ENCODE measurements at places on chromosomes 12 and 14. TPM values are rescaled to one million over a fixed set of nuclear protein-coding genes. Genes with fewer than 3 reads are reported as not detected.

Gene ADAM20
- 0.83 TPM for total RNA-seq

Gene FNTB
- 18.4 TPM for total RNA-seq

Gene ARHGEF40
- total RNA-seq, result 19.8 TPM

Gene SIRT4
- total RNA-seq, result 6.3 TPM

Gene MYH7
- 0.19 TPM for total RNA-seq

Gene FZD10
- total RNA-seq, result 0.76 TPM

Gene BRMS1L
- 4.1 TPM for total RNA-seq

Gene PROX2
- total RNA-seq, result not detected

Gene PRH2
- not detected for total RNA-seq

Gene PSMA3
- total RNA-seq, result 95.8 TPM

Gene OASL
- total RNA-seq, result not detected

Gene CEBPE
- total RNA-seq, result not detected

Gene CNIH1
- 122 TPM for total RNA-seq

Gene PLCZ1
- total RNA-seq, result not detected

- DNase-seq, result no peak
Observed at GRCh38 chr12:3200032-3200617, 122.9 kb downstream of the TSPAN9 start.

DNA sequence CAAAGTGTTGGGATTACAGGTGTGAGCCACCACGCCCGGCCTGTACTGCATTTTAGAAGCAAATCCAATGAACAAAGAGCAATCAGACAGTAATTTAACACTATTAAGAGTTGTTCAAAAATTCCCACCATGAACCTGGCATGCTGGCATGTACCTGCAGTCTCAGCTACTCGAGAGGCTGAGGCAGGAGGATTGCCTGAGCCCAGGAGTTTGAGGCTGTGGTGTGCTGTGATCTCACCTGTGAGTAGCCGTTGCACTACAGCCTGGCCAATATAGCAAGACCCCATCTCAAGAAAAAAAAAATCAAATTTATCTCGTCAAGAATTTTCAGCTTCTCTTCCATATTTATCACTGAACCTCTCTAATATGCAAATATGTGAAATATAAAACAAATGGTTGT, 39.7 kb upstream of the KICS2 start:
- no peak for DNase-seq

DNA sequence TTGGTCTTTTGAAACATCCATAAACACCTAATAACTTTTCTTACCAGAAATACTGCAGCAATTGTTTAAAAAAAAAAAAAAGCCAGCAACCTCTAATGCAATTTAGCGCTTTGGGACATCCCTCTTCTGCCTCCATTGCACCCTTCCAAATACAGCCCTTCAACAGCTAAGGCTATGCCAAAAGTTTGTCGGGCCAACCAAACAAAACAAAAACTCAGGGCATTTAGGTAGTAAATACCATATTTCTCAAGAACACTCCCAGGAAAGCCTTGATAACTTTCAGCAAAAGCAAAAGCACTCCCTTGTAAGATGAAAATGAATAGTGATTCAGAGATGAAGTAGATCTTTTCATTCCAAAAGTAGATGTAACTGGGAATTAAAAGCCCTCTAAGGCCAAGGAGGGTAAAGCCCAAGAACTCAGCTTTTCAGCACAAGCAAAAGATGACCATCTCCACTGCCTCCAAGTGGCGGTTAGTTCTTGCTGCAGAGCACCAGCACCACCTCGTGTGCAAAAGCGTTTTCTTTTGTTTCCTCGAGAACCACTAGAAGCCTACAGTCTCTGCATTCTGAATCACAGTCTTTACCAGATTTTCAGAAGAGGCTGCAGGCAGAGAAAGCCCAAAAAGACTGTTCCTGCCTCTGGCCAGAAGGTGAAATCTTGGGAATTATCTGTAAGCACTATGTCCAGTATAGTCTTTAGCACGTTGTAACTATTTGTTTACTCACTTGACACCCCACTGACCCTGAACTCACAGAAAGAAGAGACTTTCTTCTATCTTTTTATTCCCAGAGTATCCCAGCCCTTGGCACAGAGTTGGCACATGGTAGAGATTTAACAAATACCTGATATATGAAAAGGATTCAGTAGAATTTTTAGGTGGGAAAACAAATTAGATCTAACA, 53.1 kb downstream of the SIX6 start:
- no peak for DNase-seq

DNA sequence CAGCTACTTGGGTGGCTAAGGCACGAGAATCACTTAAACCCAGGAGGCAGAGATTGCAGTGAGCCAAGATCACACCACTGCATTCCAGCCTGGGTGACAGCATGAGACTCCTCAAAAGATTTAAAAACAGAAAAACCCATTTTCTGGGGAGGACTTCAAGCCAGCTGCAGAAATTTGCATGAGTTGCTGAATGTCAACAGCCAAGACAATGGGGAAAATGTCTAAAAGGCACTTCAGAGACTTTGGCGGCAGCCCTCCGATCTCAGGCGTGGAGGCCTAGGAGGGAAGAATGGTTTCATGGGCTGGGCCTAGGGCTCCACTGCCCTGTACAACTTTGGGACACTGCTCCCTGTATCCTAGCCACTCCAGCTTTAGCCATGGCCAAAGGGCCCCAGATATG, 177.8 kb upstream of the C14orf180 start:
- DNase-seq, result no peak

- no peak for DNase-seq
Observed at GRCh38 chr14:27391331-27391730, 793.5 kb upstream of the NOVA1 start.

DNA sequence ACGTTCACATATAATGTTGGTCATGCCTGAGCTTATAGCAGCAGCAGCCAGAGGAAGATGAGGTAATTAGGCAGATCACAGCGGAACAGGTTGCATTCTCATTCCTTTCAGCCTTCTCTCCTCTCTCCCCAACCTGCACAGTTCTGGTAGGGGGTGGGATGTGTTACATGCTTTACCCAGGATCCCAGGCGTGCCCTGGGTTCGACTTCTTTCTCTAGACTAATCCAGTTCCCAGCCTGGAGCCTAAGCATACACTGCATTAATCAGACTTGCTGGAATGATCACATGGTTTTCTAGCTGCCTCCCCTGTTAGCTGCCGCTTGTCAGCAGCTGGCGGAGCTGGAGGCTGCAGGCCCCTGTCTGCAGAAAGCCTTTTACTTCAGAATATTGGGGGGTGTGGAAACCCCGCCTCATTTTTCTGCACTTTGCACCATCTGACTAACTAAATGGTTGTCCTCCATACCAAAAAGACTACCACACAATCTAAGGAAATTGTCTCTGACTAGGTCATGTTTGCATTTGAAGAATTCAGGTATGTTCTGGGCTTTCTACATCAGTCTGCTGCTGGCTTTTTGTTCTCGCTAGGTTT, 46.0 kb upstream of the EVL start:
- DNase-seq, result no peak

- DNase-seq, result no peak
Observed at GRCh38 chr12:19938031-19938430, 430.3 kb upstream of the PDE3A start.

GRCh38 chr12:114371733-114372132, 34.2 kb downstream of the TBX5 start:
- DNase-seq, result no peak

DNA sequence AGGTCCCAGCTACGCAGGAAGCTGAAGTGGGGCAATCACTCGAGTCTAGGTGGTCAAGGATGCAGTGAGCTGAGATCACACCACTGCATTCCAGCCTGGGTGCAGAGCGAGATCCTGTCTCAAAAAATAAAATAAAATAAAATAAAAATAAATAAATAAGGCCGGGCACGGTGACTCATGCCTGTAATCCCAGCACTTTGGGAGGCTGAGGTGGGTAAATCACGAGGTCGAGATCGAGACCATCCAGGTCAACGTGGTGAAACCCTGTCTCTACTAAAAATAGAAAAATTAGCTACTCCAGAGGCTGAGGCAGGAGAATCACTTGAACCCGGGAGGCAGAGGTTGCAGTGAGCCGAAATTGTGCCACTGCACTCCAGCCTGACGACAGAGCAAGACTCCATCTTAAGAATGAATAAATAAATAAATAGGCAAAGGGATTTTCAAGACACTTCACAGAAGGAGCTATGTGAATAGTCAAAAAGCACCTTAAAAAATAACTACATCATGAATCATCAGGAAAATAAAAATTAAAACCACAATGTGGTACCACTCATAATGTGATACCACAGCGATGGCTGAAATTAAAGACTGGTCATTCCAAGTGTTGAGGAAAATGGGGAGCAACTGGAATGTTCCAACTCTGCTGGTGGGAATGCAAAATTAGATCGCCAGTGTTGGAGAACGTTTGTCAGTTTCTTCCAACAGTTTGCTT, 92.9 kb upstream of the TBX3 start:
- no peak for DNase-seq
